ENCODE measurements at places on chromosomes 12 and 14.
A peak's percentile ranks its signal among the peaks of the same experiment; 100 is the strongest.

DNA sequence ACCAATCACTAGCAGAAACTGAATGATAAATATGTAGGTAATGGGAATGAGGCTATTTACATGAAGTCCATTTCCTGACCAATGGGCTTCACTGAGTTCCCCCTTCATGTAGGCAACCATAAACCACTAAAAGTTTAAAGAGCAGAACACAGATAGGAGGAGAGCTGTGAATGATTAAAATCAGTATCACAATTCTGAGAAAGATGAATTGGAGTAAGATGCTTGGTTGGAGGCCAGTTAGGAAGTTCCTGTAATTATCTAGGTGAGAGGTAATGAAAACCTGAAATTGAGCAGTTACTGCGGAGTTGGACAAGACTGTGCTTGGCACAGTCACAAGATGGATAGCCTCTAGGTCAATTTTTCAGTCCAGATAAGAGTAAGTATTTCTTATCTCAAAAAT, 56.6 kb downstream of the GALNT4 start:
- no peak for DNase-seq

DNA sequence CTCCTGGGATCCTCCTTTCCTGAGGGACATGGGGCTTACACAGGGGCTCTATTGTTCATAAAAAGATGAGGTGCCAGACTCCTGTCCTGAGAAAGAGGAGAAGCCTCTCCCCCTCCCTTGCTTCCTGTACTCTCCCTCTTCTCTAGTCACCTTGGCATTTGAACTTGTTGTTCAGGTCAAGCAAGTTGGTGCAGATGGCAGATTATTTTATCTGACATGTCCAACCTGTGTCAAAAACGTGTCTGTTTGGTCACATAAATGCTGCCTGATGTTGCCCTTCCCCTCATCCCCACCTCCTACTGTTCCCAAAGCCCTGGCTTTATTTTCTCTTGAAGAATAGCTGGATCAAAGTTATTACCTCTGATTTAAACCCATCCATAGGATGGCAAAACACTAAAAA, 154.8 kb downstream of the TMX1 start:
- DNase-seq: no peak

DNA sequence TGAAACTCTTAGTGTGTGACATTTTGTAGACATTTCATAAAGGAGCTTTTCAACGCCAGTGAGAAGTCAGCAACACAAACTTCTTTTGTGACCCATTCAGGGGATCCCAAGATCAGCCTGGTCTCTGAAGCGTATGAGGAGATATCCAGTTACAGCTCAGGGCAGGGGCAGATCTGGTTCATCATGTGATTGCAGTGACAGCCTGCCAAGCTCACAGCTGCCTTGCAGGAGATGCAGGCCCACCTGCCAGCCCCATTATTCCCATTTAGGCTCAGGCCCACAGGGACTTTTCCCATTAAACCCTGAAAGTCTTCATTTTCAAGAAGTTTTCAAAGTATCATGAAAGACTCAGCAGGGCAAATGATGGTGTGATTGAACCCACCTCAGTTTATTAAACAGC, 38.3 kb downstream of the SRGAP1 start:
- DNase-seq: no peak

- no peak for DNase-seq
These were observed 22.3 kb downstream of the HDAC7 start for GRCh38 chr12:47797441-47797840.

DNA sequence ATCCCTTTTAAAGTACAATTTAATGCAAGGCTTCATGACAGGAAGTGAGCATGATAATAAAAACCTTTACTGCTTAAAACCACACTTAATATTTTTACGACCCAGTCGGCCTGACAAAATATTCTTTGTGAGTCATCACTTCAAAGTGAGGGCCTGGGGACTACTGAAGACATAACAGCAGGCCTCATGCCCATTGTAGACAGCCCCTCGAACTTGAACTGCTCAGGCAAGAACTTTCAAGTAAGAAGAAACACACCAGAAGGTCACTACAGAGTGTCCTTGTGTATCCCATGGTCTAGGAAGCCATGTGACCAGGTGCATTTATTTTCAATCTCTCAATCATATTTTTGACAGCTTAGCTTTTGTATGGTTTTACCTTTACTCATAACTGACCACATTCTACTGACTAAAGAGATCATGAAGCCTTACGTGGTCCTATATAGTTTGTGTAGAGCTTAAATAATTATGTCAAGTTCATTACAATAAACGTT, 61.4 kb upstream of the MANSC4 start:
- no peak for DNase-seq

DNA sequence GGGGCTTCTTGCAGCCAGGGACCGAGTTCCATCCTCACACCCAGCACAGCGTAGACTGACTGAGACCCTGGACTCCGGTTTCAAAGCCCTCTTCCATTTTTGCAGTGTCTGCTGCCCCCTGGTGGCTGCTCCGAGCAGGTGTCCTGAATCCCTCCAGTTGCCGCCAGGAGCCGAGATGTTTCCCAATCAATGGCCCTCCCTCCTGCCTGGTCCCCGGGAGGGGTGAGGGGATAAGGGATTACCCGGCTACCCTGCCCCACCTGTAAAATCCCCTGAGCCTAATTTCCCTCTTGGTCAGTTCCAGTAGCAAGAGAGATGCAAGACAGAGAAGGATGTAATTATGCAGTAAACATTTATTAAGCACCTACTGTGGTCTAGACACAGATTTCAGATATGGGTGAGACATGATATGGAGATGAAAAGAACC, 55.0 kb downstream of the PHETA1 start:
- peak; percentile 64 for DNase-seq

DNA sequence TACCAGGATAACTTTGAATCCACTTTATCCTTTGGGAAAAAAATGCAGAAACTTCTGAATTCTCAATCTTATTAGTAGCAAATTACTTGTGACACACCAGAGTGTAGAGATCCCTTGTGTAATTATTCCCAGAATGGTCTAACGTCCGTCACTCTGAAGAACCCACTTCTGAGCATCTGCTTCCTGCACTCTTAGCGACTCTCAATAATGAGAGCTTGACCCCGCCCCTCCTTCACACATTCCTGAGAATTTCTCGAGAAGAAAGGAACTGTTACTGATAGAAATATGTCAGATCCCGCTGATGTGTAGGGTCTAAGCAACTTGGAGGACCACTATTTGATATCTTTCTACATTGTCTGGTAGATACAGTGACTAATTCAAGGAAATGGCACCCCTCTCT, 218.3 kb upstream of the PDZRN4 start:
- DNase-seq: no peak

GRCh38 chr12:131808744-131809371, 19.3 kb upstream of the MMP17 start:
- DNase-seq: no peak

DNA sequence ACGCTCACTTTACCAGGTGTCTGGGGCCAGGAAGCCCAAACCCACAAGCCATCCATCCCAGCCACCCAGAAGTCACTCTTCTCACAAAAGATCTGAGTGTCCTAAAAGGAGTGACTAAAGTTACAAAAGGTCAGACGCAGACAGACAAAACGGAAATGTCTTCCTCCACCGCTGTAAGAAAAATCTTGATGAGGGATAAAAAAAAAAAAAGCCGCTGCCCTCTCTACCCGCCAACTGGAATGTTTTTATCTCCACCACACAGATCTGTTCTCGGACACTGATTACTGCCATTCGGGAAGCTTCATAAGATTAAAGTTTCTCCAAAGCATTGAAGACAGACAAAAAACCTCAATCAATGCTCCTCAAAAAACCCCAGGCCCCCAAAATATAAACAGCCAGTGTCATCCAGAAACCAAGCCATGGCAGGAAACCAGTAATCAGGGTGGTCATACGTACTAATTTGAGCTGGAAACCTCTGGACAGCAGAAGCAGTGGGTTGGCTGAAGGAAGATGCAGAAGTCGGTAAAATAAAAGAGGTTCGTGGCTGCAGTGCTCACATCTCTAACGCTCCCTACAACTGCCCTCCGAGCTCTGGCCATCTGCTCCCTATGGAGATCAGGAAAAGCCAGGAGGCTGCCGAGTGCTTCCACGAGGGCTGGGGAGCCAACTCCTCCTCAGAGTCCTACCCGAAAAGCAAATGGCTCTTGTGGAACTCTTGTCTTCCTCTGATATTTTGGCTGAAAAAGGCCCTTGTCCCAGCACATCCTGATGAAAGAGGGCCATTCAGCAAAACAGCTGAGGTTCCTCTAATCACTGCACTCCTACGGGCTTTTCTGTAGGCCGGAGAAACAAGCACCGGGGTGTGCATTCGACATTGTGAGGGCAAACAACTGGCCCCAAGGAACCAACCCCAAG, 30.3 kb downstream of the SSH1 start:
- DNase-seq: no peak

GRCh38 chr12:56223571-56224101, 506 bp upstream of the NABP2 start:
- DNase-seq: no peak

DNA sequence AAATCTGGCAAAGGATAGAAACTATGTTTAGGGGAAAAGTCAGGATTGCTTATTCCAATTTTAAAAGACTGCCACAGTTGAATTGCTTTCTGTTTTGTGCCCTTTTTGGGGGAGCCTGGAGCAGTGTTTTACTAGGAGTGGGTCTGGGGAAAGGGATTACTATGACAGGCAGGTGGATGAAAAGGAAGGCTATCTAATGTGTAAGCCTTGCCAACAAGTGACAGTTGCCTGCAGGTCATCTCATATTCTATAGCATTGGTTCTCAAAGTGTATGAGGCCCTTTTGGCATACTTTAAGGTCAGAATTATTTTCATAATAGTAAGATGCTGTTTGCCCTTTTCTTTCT, 4.1 kb downstream of the EID3 start:
- DNase-seq: no peak

- no peak for DNase-seq
These were observed 4.1 kb downstream of the TEP1 start for GRCh38 chr14:20409226-20409625.

- no peak for DNase-seq
These were observed 50.5 kb downstream of the ANO4 start for GRCh38 chr12:100845095-100845494.

DNA sequence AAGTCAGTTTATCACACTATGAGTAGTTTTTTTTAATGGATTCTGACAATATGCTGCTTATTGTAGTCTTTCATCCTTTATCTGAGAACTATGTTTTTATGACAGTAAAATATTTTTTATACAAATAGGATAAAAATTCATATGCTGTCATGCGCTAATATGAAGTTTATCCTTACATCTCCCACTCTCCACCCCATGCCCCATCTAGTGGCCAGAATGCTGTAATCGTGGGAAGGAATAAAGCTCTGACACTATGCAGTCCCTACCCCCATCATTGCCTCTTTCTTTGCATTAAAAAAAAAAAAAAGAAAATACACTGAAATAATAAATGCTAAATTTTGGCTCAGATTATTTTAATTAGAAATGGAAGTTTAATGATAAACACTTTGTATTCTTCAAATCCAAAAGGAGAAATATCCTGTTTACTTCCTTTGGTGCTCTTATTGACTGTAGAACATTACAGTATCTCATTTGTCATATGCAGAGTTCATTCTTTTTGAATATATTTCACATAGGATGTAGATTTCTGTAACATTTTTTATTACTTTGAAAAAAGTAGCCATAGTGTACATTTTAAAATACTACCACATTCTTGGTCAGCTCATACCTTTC, 145.9 kb upstream of the SLCO1C1 start:
- DNase-seq: no peak

GRCh38 chr12:53199700-53200099, 7.4 kb downstream of the ITGB7 start:
- no peak for DNase-seq

- DNase-seq: no peak
These were observed 1.8 kb upstream of the GLIPR1L2 start for GRCh38 chr12:75389061-75389460.

- DNase-seq: no peak
These were observed 32.4 kb downstream of the FERMT2 start for GRCh38 chr14:52918486-52918885.

- no peak for DNase-seq
These were observed 7.2 kb downstream of the RPS6KL1 start for GRCh38 chr14:74915826-74916225.

- no peak for DNase-seq
These were observed 151.2 kb upstream of the C14orf180 start for GRCh38 chr14:104428333-104428851.

DNA sequence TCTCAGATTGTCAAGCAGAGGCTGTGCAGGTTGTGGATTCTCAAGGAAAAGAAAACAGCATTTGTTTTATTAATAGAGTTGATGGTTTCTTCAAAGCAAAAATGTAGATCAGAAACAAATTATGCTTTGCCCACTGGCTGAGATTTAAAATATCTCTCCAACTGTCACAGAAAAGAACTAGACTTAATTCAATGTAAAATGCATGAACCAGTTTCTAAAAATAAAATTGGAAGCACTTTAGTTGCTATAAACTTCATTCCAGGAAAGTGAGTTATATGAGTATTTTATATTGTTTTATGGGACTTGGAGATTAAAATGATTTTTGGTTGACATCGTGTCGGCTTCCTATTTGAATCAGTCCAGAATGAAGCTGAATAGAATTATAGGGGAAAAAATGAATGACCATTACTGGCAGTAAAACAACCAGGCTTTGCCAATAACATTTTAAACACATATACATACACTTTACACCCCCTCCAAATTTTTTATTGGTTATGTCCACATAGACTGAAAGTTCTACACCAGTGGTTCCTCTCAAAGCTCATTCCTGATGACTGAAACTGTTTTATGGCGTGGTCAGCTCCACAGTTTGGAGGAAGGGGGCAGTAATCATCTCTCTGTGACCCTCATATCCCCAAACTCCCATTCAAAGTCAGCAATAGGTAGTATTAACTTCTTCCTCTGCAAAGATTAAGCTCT, 55.5 kb upstream of the DAAM1 start:
- no peak for DNase-seq

- no peak for DNase-seq
These were observed 181.7 kb downstream of the ADAMTS20 start for GRCh38 chr12:43370263-43370662.

- no peak for DNase-seq
These were observed 403.8 kb downstream of the DAD1 start for GRCh38 chr14:22185191-22185590.

GRCh38 chr12:103268831-103269514, 226.8 kb downstream of the C12orf42 start:
- peak; percentile 99 for DNase-seq

DNA sequence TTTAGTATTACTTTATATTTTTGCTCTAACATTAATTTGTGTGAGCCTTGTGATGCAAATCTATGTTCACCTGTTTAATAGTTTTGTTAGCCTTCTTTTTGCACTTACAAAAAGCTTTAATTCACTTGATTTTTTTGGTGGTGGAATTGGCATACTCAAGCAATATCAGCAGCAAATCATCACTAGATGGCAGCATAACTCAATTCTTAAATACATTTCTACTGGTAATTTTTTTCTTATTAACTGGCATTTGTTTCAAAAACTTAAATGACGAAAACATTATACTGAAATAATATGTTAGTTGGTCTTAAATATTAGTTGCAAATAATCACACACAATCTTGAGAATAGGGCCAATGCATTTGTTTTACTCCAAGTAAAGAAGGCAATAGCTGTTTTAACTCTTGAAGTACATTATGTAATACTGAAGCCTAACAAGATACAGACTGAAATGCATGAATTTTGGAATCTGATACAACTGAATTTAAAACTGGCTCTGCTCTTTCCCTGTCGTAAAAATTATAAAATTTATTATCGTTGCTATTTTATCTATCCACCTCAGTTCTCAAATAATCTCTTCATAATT, 151.5 kb downstream of the ATXN7L3B start:
- DNase-seq: peak; percentile 38

- DNase-seq: no peak
These were observed 669 bp upstream of the KCNK13 start for GRCh38 chr14:90060965-90061684.
